ENCODE measurements at places on chromosomes 7 and 10.

- DNase-seq, result no peak
These were observed 4.6 kb downstream of the HMX3 start for GRCh38 chr10:123140164-123140982.

GRCh38 chr7:45682836-45683555 is 108.8 kb downstream of the ADCY1 start:
- DNase-seq, result no peak

DNA sequence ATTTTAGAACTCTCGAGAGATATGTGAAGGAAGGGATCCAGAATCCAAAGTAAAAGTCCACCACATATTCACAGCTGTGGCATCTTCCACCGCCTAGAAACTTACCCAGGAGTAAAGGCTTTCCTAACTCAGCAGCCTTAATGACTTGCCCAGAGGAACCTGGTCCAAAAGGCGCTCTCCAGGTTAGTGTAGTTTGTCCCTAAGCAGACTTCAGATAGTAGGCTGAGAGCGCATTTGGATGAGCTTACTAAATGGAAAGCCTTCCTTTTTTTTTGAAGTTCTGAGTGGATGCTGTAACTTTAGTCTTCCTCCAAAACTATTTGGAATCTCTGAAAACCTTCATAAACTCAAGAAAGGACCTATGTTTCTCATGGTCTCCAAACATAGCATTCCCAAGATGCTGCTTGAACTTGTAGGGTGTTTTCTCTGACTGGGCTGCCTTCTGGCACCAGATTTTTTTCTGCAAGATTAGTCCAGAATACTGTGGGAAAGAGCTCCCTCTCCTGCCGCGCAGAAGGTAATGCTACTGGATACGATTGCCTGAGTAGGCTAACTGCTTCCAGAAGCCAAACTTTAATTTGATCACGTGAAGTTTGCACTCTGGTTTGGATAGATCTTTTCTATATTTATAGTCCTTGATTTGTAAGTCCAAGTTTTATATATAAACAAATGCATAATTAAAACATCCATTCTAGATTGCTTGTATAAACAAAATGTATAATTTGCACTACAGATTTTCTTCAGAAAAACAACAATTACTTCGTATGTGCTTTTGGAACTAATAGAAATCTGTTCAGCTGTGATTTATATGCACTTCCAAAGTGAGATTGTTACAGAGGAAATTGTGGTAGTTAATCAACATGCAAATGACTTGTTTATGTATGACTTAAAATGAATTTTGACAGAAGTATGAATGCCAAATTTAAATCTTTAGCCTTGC is 19.6 kb upstream of the GPR37 start:
- peak; percentile 80 for DNase-seq

GRCh38 chr10:102444851-102445250 is 6.5 kb downstream of the C10orf95 start:
- no peak for DNase-seq

- no peak for DNase-seq
These were observed 635.0 kb downstream of the REEP3 start for GRCh38 chr10:64156166-64156565.

GRCh38 chr7:115683093-115683492 is 347.5 kb downstream of the TFEC start:
- DNase-seq, result no peak

GRCh38 chr10:33180390-33180789 is 154.1 kb downstream of the NRP1 start:
- DNase-seq, result no peak

DNA sequence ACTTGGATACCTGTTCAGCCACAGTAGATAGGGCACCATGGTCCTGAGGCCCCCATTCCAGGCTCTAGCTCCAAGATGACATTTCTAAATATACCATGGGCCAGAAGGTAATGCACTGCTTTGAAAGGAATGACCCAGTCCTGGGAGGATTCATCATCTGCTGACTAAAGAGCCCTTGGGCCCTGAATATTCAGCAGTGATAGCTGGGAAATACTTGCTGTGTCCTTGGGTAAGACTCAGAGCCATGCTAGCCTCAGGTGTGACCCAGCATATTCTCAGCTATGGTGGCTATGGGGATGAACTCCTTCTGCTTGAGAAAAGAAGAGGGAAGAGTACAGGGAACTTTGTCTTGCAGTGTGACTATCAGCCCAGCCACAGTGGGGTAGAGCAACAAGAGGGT is 21.3 kb upstream of the AGR2 start:
- DNase-seq, result no peak

DNA sequence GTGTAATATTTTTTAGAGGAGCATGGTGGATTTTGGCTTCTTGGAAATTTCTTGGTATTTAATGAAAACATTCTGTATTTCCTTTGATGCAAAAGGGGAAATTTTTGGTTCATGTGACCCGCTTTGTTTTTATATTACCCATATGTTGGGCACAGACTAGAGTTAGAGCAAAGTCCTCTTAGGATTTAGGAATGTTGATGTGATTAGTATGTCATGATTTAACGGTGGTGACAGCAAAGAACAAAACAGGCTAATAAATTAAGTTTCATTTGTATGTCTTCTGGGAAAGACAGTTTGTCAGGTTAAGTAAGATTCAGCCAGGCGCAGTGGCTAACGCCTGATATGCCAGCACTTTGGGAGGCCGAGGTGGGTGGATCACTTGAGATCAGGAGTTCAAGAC is 304.6 kb downstream of the REEP3 start:
- no peak for DNase-seq

DNA sequence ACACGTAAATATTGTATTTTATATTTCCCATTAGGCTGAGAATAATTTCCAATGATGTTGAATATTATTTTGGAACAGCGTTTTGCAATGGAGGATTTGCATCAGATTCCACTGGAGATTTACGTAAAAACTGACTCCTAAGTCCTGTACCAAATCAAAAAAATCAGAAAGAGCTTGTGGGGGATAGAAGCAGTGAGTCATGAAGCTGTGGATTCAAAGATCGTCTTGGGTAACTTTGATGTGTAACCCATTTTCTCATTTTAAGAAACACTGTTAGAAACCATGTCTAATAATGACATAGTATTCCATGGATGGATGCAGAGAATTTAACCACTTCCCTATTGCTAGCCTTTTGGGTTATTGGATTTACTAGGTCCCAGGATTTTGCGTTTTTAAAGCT is 158.6 kb downstream of the INHBA start:
- DNase-seq, result no peak

- DNase-seq, result no peak
These were observed 61.6 kb upstream of the LBX1 start for GRCh38 chr10:101290881-101291280.
